ENCODE measurements at places on chromosomes 3 and 15.

- H3K4me1 ChIP-seq: no peaks in the 10 kb centered on the region
- no peaks in the 10 kb centered on the region for H3K36me3 ChIP-seq
- no peak for DNase-seq
- H3K27me3 ChIP-seq: no peaks in the 10 kb centered on the region
- no peak overlapping the region for H3K27ac ChIP-seq
- H3K4me3 ChIP-seq: no peak overlapping the region
Observed at GRCh38 chr3:119778811-119779210, 3.1 kb upstream of the NR1I2 start.

DNA sequence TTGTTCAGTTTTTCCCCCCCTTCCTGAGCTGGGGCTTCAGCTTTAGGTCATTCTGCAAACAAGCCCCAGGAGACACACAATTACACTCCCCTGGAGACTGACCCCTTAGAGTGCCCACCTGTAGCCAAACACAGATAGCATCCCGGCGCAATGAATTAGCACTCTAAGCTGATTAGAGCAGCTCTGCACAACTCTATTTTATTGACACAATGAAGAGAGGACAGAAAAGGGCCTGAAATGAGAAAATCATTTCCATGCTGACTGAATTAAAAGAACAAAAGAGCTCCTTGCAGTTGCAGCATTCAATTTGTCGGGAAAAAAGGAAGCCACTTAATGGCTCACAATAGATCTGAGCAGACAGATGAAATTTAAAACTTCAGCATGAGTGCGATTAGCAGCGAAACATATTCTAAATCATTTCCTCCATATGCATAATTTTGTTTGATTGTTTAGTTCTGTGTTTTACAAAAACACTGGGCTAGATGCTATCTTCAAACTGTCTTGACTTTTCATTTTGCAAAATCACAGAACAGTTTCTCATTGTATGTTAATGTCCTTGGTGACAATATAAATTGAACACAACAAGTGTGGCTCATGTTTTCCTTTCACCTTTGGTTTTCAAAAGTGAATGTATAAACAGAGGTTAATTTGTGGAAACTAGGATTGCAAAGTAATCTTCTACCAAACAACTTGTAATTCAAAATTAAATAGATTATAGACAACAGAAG is 308.6 kb downstream of the MECOM start:
- H3K4me3 ChIP-seq: no peak overlapping the region
- peaks cover 4% of the 10 kb centered on the region for H3K4me1 ChIP-seq
- no peak for DNase-seq
- no peaks in the 10 kb centered on the region for H3K27me3 ChIP-seq
- H3K36me3 ChIP-seq: no peaks in the 10 kb centered on the region

DNA sequence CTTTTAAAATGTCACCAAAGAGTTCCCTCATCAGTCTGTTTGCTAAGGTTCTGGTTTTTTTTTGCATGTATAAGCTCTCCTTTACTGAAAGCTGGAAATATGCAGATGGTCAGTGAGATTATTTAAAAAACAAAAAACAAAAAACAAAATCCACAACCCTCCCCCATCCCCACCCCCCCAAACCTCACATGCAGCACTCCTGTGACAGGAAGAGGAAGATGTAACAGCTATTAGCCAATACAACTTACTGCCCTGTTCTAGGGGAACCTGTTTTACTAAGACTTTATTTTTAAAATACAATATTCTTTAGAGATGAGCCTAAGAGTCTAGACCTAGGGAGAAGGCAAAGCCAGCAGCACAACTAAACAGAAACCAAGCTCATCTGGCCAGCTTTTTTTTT is 39.5 kb downstream of the ANP32A start:
- H3K27ac ChIP-seq: no peak overlapping the region
- peaks cover 12% of the 10 kb centered on the region for H3K4me1 ChIP-seq
- H3K27me3 ChIP-seq: no peaks in the 10 kb centered on the region
- peaks cover 15% of the 10 kb centered on the region for H3K36me3 ChIP-seq

DNA sequence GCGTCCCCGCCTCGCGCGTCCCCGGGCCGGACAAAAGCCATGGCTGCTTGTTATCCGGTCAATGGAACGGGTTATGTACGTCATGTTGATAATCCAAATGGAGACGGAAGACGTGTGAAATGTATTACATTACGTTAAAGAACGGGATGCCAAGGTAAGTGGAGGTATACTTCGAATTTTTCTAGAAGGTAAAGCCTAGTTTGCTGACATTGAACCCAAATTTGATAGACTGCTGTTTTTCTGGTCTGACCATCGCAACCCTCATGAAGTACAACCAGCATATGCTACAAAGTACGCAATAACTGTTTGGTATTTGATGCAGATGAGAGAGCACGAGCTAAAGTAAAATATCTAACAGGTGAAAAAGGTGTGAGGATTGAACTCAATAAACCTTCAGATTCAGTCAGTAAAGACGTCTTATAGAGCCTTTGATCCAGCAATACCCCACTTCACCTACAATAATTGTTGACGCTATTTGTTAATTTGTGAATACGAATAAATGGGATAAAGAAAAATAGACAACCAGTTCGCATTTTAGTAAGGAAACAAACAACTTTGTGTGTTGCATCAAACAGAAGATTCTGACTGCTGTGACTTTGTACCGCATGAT is 19.8 kb downstream of the WDR73 start:
- no peaks in the 10 kb centered on the region for H3K27me3 ChIP-seq

- H3K27me3 ChIP-seq: no peaks in the 10 kb centered on the region
- no peaks in the 10 kb centered on the region for H3K36me3 ChIP-seq
- no peak for DNase-seq
- no peak overlapping the region for H3K27ac ChIP-seq
Observed at GRCh38 chr3:22959593-22959992, 243.5 kb upstream of the UBE2E2 start.

DNA sequence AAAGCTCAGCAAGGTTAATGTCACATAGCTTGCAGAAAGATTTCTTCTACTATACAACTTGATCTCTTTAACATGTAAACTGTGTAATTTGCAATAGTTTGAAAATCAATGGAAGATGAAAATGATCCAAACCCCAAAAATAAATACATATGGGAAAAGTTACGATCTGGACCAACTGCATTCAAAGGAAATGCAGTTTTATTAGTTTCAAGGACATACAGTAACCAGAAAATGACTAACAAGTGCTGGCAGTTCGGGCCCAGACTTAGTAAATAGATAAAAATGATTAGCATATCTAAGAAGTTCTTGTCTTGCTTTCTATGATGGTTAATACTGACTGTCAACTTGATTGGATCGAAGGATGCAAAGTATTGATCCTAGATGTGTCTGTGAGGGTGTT is 37.3 kb upstream of the LEKR1 start:
- H3K27ac ChIP-seq: no peak overlapping the region
- H3K27me3 ChIP-seq: no peaks in the 10 kb centered on the region
- no peaks in the 10 kb centered on the region for H3K4me1 ChIP-seq
- no peak overlapping the region for H3K4me3 ChIP-seq
- no peak for DNase-seq

DNA sequence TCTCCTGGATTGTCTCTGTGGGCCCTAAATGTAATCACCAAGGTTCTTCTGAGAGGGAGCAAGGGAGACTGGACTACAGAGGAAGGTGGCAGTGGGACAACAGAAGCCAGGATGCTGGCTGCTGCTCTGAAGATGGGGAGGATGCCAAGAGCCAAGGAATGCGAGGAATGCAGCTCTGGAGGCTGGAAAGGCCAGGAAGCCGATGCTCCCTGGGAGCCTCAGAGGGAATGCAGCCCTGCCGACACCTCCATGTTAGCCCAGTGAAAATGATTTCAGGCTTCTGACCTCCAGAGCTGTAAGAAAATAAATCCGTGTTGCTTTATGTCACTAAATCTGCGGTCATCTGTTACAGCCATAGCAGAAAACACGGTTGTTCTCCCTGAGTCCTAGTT is 44.1 kb downstream of the UMPS start:
- peak overlapping the region; percentile 47 for H3K27ac ChIP-seq
- no peaks in the 10 kb centered on the region for H3K36me3 ChIP-seq
- H3K4me3 ChIP-seq: no peak overlapping the region

GRCh38 chr3:184360929-184361531 is 375 bp downstream of the CLCN2 start:
- DNase-seq: no peak
- H3K27ac ChIP-seq: peak overlapping the region; percentile 56
- peaks cover 17% of the 10 kb centered on the region for H3K4me1 ChIP-seq
- no peaks in the 10 kb centered on the region for H3K27me3 ChIP-seq

- H3K4me3 ChIP-seq: no peak overlapping the region
- no peak for DNase-seq
- no peaks in the 10 kb centered on the region for H3K27me3 ChIP-seq
- H3K36me3 ChIP-seq: no peaks in the 10 kb centered on the region
- no peak overlapping the region for H3K27ac ChIP-seq
Observed at GRCh38 chr15:80641384-80641783, 53.7 kb upstream of the ABHD17C start.

GRCh38 chr15:67175643-67176071 is 78.8 kb downstream of the AAGAB start:
- DNase-seq: no peak
- no peak overlapping the region for H3K4me3 ChIP-seq
- peaks cover 48% of the 10 kb centered on the region for H3K36me3 ChIP-seq
- H3K4me1 ChIP-seq: peaks cover 7% of the 10 kb centered on the region
- H3K27ac ChIP-seq: no peak overlapping the region

- H3K27ac ChIP-seq: no peak overlapping the region
- H3K27me3 ChIP-seq: no peaks in the 10 kb centered on the region
- no peaks in the 10 kb centered on the region for H3K36me3 ChIP-seq
- no peak overlapping the region for H3K4me3 ChIP-seq
Observed at GRCh38 chr3:149560001-149560400, 85.5 kb downstream of the TM4SF4 start.
